ENCODE measurements at places on chromosomes 4 and X.

GRCh38 chr4:63904201-63904600 is 505.0 kb downstream of the TECRL start:
- no peak for DNase-seq

DNA sequence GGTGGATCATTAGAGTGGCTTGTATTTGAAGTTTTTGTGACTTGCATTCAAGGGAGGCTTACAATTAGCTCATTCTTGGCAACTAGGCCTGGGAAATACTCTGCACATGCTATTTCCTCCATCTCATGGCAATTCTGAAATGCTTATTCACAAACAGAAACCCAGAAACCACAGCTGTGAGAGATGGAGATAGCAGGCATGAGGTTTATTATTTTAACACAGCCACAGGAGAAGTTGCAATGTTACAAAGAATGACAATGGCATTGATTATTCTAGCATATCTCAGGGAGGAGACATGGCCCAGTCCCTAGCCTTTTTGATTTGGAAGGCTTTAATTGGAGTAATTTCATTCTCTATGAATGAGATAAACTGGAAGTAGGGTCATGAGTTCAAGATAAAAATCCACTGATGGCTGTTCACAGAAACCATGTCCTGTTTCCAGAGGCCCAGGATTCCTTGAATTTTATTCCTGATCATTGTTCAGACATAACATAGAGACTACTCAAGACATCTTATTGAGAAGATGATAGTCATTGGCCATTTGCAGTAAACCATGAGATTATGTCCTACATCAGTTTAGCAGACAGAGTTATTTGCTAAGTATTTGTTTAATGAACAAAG is 123.9 kb downstream of the MID1 start:
- peak; percentile 80 for DNase-seq

DNA sequence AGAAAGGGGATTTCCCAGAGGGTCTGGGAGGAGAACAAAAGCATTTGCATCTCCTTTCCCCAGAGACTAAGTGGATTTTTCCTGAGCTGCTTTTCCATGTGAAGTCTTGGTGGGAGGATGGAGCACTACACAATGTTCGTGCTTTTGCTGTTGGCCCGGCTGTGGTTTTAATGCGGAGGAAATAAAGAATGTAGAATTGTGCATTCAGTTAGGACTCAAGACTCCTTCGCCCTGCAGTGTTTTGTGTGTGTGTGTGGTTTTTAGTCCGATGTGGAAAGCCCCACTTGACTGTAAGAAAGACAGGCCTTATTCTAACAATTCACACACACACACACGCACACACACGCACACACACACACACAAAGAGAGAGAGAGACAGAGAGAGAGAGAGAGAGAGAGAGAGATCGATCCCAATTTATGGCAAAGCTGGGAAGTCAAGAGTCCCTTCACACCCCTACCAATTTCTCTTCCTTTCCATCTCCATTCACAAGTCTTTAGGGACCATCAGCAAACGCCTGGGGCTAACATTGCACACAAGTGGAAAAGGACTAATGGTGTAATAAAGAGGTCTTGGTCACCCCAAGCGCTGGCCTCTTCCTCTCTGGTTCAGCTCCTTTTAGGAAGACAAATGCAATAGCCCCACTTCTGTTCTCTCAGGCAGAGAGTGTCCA is 44.2 kb downstream of the CLDN34 start:
- DNase-seq = no peak

- no peak for DNase-seq
Measured at GRCh38 chrX:77564823-77565222, 117.6 kb downstream of the FGF16 start.

GRCh38 chrX:39459204-39459603 is 638.6 kb downstream of the BCOR start:
- no peak for DNase-seq

DNA sequence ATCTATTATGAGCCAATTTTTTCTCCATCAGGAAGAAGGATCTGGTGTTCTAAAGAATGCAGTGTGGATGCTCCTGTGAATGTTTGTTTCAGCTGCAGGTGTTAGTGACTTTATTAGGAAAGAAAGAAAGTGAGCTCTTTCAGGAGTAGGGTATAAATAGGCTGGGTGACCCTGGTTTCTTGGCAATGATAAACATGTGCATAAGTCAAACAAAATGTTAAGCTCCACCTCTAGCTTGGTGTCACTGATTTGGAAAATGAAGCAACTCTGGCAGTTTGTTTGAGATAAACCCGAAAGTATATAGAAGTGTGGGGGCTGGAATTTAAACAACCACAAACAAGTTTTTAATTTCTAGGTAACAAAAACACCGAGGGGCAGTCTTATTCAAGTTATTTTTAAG is 152.3 kb downstream of the COL4A6 start:
- no peak for DNase-seq

DNA sequence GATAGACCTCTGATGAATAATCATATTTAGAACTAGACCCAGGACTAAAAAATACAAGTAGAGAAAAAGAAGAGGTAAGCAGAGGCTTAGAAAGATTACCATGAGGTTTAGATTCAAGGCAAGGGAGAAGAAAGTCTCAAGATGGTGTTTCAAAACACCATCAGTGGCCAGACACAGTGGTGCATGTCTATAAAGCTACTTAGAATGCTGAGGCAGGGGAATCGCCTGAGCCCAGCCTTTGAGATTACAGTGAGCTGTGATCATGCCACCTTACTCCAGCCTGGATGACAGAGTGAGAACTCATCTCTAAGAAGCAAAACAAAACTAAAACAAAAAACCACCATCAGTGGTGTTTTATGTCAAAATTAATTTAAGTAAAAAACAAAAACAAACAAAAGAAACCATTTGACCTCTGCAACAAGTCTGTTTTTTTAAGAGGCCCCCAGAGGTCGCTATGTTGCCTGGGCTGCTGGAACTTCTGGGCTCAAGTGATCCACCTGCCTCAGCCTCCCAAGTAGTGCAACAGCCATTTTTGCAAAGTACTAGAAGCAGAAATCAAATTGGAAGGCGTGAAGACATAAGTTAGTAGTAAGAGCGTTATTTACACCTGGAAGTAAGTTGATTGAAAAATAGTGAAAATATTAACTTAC is 784.3 kb downstream of the ADGRL3 start:
- DNase-seq = no peak

- DNase-seq = peak; percentile 47
Measured at GRCh38 chrX:101973066-101973465, 41.2 kb upstream of the ZMAT1 start.

GRCh38 chrX:40158036-40158706 is 60.4 kb upstream of the BCOR start:
- no peak for DNase-seq

DNA sequence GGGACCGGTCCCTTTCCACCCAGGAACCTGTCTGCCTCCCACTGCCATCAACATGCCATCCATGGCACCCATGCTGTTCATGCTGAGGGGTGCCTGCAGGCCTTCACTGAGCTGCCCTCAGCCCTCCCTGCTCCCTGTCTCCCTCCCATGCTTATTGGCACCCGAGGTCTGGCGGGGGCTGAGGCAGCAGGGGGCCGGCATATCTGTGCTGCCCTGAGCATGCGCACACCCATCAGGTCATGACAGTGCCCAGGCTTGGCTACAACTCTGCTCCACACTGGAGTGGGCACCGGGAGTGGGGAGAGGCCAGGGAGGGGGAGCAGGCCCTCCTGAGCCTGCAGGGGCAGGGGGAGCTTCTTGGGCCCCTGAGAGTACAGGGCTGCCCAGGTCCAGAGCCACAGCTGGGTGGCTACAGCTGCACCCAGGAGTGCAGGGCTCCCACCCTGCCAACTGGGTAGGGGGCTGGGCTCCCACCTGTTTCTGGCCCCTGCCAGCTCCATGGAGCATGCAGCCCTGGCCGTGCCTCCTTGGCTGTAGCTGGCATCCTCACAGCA is 395.8 kb upstream of the DMD start:
- DNase-seq = no peak

DNA sequence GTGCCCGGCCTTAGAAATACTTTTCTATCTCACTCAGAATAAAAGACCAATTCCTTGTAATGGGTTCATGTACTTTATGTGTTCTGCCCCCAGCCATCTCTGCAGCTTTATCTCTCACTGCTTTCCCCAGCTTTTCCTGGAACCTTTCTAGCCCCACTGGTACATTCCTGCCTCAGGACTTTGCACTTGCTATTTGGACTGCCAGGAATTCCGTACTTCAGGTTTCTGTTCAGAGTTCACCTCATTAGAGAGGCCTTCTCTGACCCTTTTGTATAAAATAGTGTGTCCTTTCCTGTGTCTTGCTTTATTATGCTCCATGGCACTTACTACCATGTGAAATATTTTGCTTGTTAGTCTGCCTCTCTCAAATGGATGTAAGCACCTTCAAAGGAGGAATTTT is 112.5 kb downstream of the PDLIM5 start:
- no peak for DNase-seq

DNA sequence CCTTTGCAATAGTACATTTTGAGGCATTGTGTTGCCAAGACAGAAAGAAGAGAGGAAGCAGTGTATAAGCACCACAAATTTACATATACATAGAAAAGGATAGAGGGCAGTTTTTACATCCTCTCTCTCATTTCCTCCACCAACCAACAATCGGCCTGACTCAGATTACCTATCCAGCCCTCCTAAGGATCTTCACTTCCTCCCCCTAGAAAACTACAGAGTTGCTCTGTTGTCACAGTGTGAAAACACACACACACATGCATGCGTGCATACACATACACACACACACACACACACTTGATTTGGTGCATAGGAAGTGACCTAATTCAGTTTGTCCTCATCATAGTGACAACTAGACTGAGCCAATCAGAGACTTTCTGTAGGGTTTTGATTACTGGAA is 98.8 kb upstream of the SPRY1 start:
- DNase-seq = no peak

- DNase-seq = peak; percentile 36
Measured at GRCh38 chrX:31423609-31424189, 351.9 kb upstream of the FTHL17 start.

- no peak for DNase-seq
Measured at GRCh38 chr4:40506492-40506891, 123.2 kb downstream of the RBM47 start.

GRCh38 chrX:7542587-7543380 is 300.2 kb upstream of the VCX start:
- DNase-seq = no peak

DNA sequence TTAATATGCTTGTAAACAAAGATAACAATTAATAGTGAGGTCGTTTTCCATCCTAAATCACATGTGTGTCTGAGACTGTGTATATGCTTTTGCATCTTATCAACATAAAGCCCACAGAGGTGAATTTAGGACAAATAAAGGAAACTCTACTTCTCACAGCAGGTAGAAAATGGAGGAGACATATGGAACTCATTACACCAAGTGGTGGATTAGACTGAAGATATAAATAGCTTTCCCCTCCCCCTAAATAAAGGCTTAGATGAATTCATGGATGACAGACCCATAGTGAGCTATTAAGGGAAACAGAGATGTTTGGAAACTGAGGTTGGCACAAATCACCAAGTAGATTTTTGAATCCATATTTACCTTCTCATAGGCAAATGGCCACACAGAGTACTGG is 79.7 kb downstream of the GRIA3 start:
- no peak for DNase-seq

DNA sequence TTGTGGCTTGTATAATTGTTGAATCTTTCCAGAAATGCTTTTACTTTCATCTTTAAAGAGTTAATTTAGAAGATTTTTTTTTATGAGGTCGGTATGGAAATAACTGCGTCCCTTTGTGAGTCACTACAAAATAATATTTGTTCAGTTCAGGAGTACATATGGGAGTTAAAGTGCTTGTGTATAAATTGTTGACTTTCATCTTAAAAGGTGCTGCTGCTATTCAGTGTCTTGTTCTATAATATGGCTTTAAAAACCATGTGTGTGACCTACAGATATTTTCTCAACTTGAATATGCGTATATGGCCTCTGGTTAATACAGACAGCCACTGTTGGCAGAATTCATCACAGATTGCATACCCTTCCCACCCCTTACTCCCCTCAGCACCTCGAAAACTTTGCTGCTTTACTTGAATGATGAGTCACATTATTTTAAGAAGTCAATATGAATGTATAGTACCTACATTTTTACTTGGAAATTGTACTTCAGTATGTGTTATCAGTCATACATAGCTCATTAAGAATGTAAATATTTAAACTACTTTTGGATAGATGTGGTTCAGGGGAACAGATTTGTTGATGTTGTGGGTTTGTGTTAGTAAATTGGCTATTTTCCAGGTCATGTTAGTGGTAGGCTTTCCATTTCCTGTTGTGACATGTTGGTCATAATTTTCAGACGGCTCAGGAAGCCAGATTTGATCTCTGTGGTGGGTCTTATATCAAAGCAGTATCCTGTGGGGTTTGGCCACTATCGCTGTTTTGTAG is 1.5 kb downstream of the CLCN3 start:
- no peak for DNase-seq

DNA sequence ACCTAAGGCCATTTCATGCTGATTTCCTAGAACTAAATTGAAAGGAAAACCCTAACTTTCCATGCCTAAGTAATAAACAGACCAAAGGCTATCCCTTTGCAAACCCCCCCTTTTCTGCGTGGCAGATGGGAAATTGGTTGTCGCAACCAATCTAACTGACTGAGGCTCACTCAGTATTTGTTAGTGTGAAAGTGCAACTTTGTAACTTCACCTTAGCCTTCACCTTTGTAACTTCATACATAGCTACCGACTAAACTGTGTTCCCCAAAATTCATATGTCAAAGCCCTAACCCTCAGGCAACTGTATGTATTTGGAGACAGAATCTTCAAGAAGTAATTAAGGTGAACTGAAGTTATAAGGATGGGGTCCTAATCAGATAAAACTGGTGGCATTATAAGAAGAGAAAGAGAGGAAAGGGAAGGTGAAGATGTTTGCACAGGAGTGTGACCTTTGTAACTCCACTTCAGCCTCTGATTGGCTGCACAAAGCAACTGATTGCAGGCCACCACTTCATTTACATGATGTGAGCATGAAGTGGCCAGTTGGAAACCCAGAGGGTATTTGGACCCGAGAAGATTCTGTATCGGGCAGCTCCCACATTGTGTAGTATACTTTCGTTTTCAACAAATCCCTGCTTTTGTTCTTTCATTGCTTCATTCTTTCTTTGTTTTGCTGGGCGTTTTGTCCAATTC is 4.9 kb upstream of the TMEM33 start:
- no peak for DNase-seq

DNA sequence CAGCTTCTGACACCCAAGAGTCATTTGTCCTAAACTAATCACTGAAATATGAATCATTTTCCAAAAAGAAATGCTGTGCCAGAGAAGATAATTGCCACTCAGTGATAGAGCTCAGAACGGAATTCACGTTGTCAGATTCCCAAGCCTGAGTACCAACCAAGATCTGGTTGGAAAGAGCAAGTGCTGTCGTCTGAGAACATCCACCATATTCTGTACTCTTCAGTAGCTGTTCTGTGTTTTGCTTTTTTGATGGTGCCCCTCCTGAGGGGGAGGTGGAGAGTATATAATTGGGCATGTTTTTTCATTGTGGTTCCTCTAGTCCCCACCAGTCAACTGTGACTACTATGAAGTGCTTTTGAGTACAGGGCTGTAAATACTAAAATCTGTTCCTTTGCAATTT is 13.2 kb downstream of the RUFY3 start:
- DNase-seq = no peak
